ENCODE measurements at places on chromosomes 3 and 15.

DNA sequence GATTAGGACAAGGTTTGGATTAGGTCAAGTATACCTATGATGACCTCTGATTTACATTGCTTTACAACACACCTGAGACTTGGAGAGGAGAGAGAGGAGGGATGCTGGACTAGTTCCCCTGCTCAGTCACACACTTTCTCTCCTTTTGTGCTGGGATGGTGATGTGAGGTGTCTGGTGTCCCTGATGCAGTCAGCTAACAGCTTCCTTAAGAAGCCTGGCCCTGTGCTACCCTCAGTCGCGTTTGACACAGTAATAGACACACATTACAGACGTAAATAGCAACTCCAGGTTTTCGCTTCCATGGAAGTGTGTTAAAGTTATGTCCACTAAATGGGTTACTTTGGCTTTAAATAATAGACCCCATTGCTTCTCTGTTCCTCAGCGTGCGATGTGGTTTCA, 58.9 kb downstream of the RARB start:
- DNase-seq: no peak

DNA sequence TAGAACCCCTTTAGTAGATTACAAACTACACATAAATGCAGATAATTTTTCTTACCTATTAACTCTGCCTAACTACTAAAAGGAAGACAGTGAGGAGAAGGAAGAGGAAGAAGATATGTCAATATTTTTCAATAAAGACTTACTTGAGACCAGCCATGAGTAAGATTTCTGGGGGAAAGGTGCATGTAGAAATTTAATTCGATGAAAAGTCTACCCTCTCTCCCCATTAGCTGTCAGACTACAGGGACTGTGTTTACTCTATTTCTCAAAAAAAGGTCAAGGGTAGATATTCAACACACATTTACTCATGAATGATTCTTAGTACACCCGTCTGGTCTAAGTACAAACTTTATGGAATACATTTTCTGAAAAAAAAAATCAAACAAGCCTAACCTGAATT, 6.8 kb downstream of the TSPAN3 start:
- DNase-seq: no peak

GRCh38 chr15:42732095-42732827, 4.7 kb downstream of the CDAN1 start:
- no peak for DNase-seq

GRCh38 chr15:75360856-75361255, 7.6 kb downstream of the MAN2C1 start:
- DNase-seq: no peak

DNA sequence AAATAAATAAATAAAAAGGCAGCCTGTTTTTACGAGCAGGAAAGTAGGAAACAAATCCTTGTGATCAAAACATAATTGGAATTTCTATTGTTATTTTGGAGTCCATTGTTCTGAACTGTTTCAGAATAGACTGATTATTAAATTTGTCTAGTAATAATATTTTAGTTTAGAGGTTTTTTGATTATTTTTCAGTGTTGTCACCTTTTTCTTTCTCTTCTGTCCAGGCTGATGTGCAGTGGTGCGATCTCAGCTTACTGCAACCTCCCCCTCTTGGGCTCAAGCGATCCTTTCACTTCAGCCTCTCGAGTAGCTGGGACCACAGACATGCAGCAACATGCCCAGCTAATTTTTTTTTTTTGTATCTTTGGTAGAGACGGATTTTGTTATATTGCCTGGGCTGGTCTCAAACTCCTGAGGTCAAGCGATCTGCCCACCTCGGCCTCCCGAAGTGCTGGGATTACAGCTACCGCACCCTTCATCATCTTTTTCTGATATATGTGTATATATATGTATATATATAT, 38.0 kb downstream of the KAT2B start:
- DNase-seq: no peak

GRCh38 chr3:173983343-173983742, 585.8 kb downstream of the NLGN1 start:
- no peak for DNase-seq

GRCh38 chr3:85077018-85077417, 118.2 kb downstream of the CADM2 start:
- no peak for DNase-seq

DNA sequence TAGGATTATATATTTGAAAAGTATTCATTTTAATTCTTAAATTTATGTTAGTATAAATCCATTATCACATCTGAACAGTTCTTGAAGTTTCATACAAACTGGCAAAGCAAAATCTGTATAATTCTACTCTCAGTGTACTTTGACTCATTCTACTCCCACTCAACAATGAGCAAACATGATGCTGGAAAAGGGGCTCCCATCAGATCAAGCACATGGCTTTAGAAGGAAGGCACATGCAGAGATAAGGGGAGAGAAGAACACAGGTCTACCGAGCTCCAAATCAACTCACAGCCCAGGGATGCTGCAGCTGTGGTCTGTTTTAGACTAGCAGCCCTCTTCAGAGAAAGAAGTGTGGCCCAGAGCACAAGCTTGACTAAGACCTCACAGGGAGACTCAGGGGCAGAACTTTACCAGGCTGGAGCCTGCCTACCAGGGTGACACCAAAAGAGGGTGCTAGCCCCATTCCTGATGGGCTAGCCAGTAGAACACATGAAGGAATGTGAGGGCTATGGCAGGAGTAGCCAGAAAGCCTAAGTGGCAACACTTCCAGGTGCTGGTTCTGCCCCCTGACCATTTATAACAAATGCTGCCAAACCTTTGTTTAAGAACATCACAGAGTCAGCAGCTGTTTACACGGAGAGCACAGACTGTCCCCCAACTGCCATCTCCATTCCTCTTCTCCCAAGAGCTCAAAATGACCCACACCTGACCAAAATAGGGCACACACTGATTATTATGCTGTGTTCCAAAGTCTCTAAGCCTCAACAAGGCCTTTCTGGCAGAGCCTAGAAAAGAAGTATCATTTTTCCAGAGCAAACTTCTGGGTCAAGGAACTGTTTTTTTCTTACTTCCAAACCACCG, 19.5 kb downstream of the SEC22C start:
- DNase-seq: no peak

DNA sequence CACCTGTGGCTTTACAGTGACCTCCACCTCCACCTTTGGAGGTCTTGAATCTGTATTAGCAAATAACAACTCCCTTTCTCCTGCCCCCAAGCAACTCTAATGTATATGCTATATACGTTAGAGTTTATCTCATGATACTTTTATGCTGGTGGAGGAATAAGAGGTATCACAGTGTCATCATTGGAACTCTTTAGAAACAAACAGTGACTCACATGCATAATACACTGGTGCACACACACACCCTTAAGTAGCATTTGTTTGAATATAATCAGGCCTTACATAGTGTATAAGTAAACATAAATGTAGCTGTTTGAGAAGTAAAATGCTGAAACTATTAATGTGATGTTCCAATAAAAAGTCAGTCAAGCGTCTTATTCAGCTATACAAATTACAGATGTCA, 280.2 kb upstream of the C2CD4B start:
- no peak for DNase-seq

DNA sequence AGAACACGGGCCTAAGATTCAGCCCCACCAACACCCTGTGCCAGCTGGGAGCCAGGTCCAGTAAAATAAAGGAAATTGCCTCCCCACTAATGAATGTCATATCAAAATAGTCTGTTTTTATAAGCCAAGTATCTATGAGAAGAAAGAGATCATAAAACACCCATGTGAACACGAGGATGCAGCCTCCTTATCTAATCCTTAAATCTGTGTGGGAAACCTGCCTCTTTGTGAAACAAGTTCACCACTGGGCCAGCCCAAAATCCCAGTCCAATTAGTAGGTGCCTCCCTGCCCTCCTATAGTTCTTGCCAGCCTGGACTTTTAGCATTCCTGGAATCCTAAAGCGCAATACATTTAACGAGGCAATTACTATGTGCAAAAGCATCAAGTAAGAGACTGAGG, 42.0 kb downstream of the SCAPER start:
- no peak for DNase-seq

DNA sequence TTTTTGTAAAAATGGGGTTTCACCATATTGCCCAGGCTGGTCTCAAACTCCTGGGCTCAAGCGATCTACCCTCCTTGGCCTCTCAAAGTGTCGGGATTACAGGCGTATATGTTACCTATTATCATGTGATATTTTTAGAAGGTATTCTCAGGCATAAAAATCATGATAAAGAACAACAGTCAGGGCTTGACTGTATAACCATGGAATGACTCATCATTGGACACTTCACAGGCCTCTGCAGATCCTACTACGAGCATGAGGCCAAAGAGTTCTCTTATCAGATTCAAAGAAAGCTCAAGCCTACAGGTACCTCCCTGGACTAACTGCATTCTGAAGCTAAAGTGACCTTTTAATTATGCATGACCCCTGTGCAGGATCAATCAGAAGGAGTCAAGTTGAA, 91.7 kb upstream of the PRICKLE2 start:
- DNase-seq: no peak

DNA sequence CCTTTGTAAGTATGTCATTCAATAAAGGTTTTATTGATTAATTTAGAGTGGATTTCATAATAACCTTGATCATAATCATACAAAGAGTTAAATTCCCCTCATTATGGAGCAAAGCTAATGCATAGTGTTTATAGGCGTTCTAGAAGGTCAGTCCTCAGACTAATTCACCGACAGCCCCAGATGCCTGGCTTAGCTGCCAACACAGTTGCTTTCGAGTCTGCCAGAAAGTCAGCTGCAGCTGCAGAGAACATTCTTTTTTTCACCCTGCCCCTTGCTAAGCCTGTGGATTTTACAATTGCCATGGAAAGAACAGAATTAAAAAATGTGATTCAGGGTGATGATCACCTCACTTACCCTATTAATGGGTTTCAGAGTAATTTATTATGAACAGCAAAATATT, 21.2 kb downstream of the CADM2 start:
- no peak for DNase-seq

- DNase-seq: no peak
Observed at GRCh38 chr3:58026598-58026997, 18.4 kb downstream of the FLNB start.

- no peak for DNase-seq
Observed at GRCh38 chr3:157280786-157281185, 120.8 kb upstream of the CCNL1 start.

DNA sequence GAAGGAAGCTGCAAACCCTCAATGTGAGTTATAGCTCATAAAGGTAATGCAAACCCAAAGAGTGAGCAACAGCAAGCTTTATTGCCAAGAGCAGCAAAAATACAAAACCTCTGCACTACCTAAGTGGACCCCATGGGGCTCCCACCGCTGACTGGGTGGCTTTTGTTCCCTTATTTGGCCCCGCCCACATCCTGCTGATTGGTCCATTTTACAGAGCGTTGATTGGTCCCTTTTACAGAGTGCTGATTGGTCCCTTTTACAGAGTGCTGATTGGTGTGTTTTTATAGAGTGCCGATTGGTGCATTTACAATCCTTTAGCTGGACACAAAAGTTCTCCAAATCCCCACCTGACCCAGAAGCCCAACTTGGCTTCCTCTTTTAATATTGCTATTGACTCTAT, 154.5 kb upstream of the NSMCE3 start:
- DNase-seq: no peak

- DNase-seq: no peak
Observed at GRCh38 chr3:181794011-181794790, 82.5 kb downstream of the SOX2 start.

GRCh38 chr3:43872301-43872700, 181.6 kb downstream of the ABHD5 start:
- DNase-seq: peak; percentile 90

DNA sequence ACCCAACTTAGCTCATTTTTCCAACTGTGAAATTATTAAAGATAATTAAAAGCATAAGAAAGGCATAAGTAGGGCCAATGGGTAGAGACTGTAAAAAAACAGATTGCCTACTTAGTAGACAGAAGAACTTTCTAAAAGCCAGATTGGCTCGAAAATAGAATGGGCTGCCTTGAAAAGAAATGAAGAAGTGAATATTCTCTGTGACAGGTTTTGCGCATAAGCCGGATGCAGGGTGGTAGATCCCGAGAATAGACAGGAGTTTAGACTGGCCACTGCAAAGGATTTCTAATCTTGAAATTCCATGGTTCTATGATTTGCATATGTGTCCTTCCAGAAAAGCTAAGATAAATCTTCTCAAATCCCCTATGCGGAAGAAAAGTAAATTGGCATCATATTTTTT, 173.3 kb upstream of the ICE2 start:
- no peak for DNase-seq

DNA sequence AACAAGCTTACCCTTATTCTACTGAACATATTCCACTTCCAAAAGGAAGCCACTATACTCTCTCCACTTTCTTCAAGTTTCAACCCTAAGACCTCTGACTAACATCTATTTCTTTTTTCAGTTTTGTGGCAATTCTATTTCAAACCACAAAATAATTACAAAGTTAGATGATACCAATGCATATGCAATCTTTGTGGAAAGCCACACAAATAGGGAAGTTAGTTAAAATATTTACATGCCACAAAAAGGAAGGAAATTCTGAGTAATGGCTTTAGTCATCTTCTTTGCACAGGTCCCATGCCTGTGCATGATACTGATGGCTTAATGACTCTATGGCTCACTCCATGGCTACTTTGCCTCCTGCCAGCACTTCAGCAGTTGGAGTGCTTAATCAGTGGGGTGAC, 57.0 kb upstream of the MCTP2 start:
- peak; percentile 20 for DNase-seq

DNA sequence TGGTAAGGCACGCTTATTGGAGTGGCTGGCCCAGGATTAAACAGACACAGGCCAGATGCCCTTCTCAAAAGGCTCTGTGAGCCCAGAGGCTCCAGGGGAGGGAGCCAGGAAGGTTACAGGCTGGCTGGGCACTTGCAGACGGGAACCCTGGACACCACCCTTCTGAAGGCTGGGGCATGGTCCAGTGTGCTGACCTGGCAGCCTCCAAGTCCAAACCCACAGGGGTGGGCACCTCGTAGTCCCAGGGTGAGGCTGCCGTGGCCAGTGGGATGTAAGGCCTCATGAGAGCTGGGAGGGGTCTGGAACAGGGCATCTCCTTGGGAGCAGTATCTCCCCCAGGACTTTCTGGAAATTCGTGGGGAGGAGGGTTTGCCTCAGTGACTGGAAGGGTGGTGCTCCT, 19.6 kb downstream of the EFCC1 start:
- no peak for DNase-seq

DNA sequence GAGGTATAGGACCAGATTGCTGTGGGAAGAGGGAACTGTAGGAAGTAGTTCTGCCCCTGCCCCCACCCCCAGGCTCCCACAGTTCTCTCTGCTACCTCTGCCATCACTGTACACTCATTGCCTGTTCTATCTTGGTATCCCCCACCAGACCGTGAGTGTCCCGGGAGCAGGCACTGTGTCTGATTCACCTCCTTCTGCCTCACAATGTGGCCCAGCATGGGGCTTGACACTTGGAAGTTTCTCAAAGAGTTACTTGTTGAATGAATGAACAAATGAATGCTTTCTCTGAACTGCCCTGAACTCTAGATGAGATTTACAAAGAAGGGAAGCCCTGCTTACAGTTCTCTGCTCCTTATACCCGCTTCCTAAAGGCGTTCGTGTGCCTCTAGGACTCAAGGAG, 27.1 kb upstream of the PIK3CB start:
- no peak for DNase-seq

DNA sequence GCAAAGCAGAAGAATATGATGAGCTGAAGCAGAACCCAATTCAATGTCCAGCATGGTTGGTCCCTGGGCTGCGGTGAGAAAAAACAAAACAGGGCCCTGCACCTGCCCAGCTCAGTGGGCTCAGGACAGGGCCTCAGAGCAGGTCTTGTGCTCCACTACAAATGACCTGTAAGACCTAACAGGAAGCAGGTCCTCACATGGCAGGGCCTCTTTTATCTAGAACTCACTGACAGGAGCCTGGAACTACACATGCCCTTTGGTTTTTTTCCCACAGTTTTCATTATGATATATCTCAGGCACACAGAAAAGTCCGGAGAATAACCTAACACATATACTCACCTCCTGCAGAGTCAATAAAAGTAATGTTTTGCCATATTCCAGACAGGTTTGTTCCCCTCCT, 38.4 kb downstream of the CCDC12 start:
- no peak for DNase-seq

Measured in hepatic stellate cell (primary cell).